ENCODE measurements at places on chromosomes 7 and 10.

GRCh38 chr7:17501441-17502212 lies 203.2 kb downstream of the AHR start:
- no peaks in the 10 kb centered on the region for H3K36me3 ChIP-seq
- H3K27me3 ChIP-seq: no peaks in the 10 kb centered on the region

DNA sequence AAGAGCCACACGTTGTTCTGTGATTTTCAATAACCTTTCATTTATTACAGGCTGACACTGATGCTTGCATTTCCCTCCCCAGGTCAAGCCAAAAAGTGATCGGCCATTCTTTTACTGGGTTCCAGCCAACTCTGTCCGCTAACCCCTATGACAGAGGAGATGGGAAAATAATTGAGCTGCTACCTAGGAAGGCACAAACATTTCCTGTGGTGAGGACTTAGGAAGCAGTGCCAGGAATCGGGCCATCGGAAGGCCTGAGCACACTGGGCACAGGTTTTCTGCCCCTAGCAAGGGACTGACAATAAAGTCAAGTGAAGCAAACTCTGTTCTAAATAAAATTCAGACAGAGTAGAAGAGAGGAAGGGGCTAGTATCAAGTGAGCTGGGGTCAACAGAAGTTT lies 313.0 kb upstream of the AOAH start:
- peaks cover 9% of the 10 kb centered on the region for H3K4me1 ChIP-seq
- no peak overlapping the region for H3K27ac ChIP-seq
- H3K27me3 ChIP-seq: no peaks in the 10 kb centered on the region
- H3K36me3 ChIP-seq: no peaks in the 10 kb centered on the region
- no peak for DNase-seq

- H3K27me3 ChIP-seq: no peaks in the 10 kb centered on the region
- DNase-seq: no peak
- H3K36me3 ChIP-seq: peaks cover 8% of the 10 kb centered on the region
These were observed 22.7 kb downstream of the OGDHL start for GRCh38 chr10:49739426-49739825.

DNA sequence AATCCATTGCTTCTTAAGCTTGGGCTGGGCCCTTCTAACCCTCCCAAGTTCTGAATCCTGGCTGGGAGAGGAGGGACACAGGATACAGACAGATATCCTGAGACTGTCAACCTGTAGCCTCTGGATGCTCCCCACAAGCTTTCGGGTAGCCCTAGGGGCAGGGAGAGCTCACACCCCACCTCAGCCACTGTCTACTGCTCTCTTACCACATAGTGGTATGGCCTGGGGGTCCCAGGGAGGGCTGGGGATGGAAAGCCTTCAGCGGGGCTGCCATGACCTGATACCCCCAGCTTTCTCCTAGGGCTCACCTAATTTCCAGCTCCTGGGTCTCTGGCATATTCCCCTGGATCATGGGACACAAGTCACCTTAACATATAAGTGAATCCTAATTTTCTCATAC lies 25.1 kb downstream of the CRHR2 start:
- no peak for DNase-seq
- H3K27ac ChIP-seq: no peak overlapping the region
- H3K36me3 ChIP-seq: no peaks in the 10 kb centered on the region

DNA sequence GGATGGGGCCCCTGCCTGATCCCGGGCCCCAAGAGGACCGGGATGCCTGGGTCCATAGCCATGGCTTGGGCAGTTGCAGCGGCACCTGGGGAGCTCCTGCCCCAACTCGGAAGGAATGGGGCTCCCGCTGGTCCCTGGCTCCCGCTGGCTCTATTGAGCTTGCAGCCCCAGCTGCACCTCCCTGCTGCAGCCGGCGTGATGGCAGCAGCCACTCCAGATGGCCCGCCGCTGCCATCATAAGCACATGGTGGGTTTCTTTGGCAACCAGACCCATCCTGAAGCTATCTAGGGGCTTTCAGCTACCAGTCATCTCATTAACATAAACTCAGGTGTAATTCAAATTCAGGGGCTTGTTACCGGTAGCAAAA lies 11.1 kb upstream of the DNMBP start:
- H3K4me1 ChIP-seq: peaks cover 4% of the 10 kb centered on the region
- no peak overlapping the region for H3K4me3 ChIP-seq
- no peaks in the 10 kb centered on the region for H3K36me3 ChIP-seq
- DNase-seq: no peak

- H3K4me1 ChIP-seq: no peaks in the 10 kb centered on the region
- no peaks in the 10 kb centered on the region for H3K27me3 ChIP-seq
- no peak for DNase-seq
- H3K27ac ChIP-seq: no peak overlapping the region
- H3K4me3 ChIP-seq: no peak overlapping the region
These were observed 19.7 kb downstream of the TRDMT1 start for GRCh38 chr10:17181751-17182150.

GRCh38 chr10:88092973-88093372 lies 229.5 kb downstream of the PTEN start:
- no peaks in the 10 kb centered on the region for H3K36me3 ChIP-seq
- peak; percentile 57 for DNase-seq
- H3K27me3 ChIP-seq: no peaks in the 10 kb centered on the region
- no peak overlapping the region for H3K4me3 ChIP-seq
- no peak overlapping the region for H3K27ac ChIP-seq

DNA sequence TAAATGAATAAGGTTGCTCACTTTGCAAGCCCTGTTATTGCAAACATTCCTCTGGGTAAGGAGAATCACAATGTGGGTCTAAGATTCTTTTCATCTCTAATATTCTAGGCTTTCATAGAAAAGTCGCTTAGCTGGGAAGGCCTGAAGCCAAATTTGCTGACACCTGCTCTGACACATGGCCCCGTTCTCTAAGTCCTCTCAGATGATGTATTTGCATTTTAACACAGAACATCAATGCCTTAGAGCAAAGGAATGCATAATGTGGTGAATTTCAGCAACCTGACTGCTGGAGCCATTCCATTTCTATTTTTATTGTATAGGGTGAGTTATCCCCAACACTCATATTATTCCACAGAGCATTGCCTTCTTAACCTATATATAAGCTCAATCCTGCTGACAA lies 682.1 kb upstream of the NRP1 start:
- H3K4me3 ChIP-seq: no peak overlapping the region
- no peak overlapping the region for H3K27ac ChIP-seq
- no peaks in the 10 kb centered on the region for H3K4me1 ChIP-seq
- no peaks in the 10 kb centered on the region for H3K36me3 ChIP-seq

- no peak for DNase-seq
- no peaks in the 10 kb centered on the region for H3K27me3 ChIP-seq
These were observed 97.4 kb downstream of the DNAJB6 start for GRCh38 chr7:157434231-157434630.
